Eye (tissue), 1 donor: ENCODE measurements at places on chromosomes 4 and X.

DNA sequence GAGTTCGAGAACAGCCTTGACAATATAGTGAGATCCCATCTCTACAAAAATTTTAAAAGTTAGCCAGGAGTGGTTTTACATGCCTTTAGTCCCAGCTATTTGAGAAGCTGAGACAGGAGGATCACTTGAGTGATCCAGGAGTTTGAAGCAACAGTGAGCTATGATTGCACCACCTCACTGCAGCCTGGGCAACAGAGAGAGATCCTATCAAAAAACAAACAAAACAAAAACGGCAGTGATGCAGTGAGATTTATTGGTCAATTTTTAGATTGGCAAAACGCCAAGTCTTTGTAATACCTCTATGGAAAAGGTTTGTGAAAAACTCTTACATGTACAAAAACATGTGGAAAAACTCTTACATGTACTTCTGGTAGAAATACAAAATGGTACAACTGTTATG lies 91.3 kb downstream of the PTPN13 start:
- no peak for DNase-seq

DNA sequence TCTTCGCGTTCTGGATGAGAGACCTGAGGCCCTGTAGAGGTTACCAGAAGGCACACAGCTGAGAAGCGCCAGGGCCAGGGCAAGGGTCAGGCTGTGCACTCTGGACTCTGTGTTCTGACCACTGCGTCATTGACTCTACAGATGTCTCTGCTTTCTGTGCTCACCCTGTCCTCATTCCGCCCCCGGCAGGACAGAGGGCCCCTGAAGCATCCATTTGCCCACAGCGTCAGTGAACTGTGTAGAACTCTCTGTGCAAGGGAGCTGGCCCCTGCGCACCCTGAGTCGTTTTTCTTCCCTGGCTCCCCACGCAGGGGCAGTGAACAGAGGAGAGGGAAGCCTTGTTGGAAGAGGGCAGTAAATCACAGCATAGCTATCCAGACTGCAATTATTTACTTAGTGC lies 6.1 kb upstream of the WAS start:
- peak; percentile 17 for DNase-seq

DNA sequence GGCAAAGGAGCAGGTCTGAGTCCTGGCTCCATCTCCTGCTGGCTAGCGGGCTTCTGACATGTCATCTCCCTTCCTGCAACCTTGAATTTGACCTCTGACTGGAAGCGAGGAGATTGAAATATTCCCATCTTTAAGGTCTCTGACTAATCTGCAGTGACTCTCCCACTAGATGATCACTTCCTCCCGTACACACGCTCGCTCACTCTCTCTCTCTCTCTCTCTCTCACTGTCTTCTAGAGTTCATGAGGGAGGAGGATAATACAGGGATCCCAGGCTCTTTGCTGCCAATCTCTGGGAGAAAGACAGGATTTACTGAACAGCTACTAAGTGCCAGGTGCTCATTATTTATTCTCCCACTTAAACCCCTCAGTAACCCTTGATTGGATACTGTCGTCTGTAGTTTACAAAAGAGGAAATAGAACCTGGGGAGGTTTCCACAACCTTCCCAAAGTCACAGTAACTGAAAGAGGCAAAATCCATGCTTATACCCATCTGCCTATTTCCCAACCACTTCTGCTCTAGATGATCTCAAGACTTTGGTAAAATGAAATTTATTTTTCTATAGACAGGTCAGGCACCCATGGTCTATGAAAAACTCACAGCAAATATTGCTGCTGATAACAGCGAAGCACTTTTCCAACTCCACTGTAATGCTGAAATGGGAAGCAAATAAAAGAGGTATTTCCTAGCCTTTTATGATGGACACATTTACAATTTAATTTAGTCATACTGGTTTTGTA lies 193.5 kb upstream of the C1QTNF7 start:
- no peak for DNase-seq

- DNase-seq, result peak; percentile 41
Measured at GRCh38 chrX:148133105-148133725, 152.1 kb downstream of the FMR1NB start.

DNA sequence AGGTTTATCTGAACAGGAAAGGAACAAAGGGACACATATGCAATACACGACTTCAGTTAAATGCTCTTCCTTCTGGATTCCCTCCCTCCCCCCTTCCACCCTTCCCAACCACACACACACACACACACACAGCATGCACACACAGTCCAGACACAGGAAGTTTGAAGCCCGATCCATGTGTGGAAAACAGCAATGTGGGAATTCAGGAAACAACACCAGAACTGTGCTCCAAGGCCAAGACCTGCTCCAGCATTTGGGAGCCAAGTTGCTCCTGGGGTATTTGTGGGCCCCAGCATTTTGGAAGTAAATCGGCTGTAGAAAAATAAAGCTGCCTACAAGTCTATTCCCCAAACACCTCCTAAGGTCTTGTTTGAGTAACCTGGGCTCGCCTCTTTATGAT lies 5.6 kb upstream of the AMOT start:
- no peak for DNase-seq

GRCh38 chr4:130486186-130486585 lies 1390.2 kb downstream of the C4orf33 start:
- DNase-seq, result peak; percentile 23
